ENCODE measurements at places on chromosomes 6 and 20. TPM values are rescaled to one million over a fixed set of nuclear protein-coding genes. Genes with fewer than 3 reads are reported as not detected.

The BPIFA2 gene
- total RNA-seq, result not detected

The PHACTR1 gene
- 16.0 TPM for total RNA-seq

The TUBB2B gene
- total RNA-seq, result 2.2 TPM

The PRSS35 gene
- 0.94 TPM for total RNA-seq

The NHSL1 gene
- 45.1 TPM for total RNA-seq

The MLIP gene
- total RNA-seq, result 248 TPM

The GATA5 gene
- 4.3 TPM for total RNA-seq

The BRPF3 gene
- total RNA-seq, result 23.5 TPM

The CST4 gene
- not detected for total RNA-seq

The LPA gene
- total RNA-seq, result not detected

The THBS2 gene
- total RNA-seq, result 22.7 TPM

The THBD gene
- 20.6 TPM for total RNA-seq

The DEFB118 gene
- total RNA-seq, result not detected

The FNDC11 gene
- not detected for total RNA-seq

The MOXD1 gene
- total RNA-seq, result 2.2 TPM

The AGER gene
- 2.4 TPM for total RNA-seq
